ENCODE measurements at places on chromosomes 12 and 14. TPM values are rescaled to one million over a fixed set of nuclear protein-coding genes. Genes with fewer than 3 reads are reported as not detected.

Gene HOXC6
- not detected for polyA plus RNA-seq

Gene ASPG
- 0.89 TPM for polyA plus RNA-seq

GRCh38 chr12:50314636-50315312, 31.5 kb upstream of the LIMA1 start:
- H3K36me3 ChIP-seq, result no peaks in the 10 kb centered on the region
- H3K27ac ChIP-seq, result no peak overlapping the region
- no peak overlapping the region for H3K4me3 ChIP-seq
- no peak for DNase-seq
- no peaks in the 10 kb centered on the region for H3K27me3 ChIP-seq

- no peaks in the 10 kb centered on the region for H3K4me1 ChIP-seq
- 0 out of 2 replicates have a peak, but pooled peaks cover 2% of the 10 kb centered on the region for H3K27me3 ChIP-seq
- no peak overlapping the region for H3K27ac ChIP-seq
These were observed 37.8 kb upstream of the ITPR2 start for GRCh38 chr12:26870491-26871419.

- no peaks in the 10 kb centered on the region for H3K36me3 ChIP-seq
- H3K27me3 ChIP-seq, result no peaks in the 10 kb centered on the region
- no peak overlapping the region for H3K4me3 ChIP-seq
These were observed 1.5 kb downstream of the BIN2 start for GRCh38 chr12:51322452-51322851.

Data from H1 (cell line).